ENCODE measurements at places on chromosomes 1 and 21.

GRCh38 chr1:226309398-226310244 is 657 bp upstream of the LIN9 start:
- no peak for DNase-seq

GRCh38 chr1:7760245-7760644 is 10.9 kb upstream of the VAMP3 start:
- DNase-seq: no peak

GRCh38 chr1:20932437-20932977 is 145.4 kb upstream of the HP1BP3 start:
- no peak for DNase-seq

GRCh38 chr1:248590055-248590454 is 7.4 kb downstream of the OR2T10 start:
- DNase-seq: no peak

- no peak for DNase-seq
These were observed 26.5 kb upstream of the TRIM45 start for GRCh38 chr1:117147856-117148588.

- DNase-seq: no peak
These were observed 20.1 kb upstream of the COL16A1 start for GRCh38 chr1:31723828-31724359.

GRCh38 chr1:242023805-242024204 is 24.9 kb upstream of the MAP1LC3C start:
- no peak for DNase-seq

GRCh38 chr1:77543822-77544448 is 138.5 kb downstream of the ZZZ3 start:
- no peak for DNase-seq

- no peak for DNase-seq
These were observed 8.8 kb upstream of the TIAM1 start for GRCh38 chr21:31352836-31353235.

DNA sequence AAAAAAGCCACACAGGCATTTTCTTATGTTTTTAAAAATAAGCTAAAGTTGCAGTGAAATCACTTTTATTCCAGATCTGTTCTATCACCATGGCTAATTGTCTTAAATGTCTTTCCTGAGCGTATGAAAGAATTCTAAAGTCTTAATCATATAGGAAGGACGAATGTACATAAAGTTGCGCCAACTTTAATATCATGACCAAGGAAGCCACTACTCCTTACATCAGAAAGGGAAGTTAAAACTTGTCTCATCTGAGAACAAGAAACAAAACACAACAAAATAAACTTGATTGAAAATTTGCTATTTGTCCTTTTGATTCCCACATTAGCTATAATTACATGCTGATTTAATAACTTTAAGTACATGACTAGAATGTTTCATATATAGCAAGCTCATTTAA is 26.5 kb downstream of the CNIH4 start:
- DNase-seq: no peak

DNA sequence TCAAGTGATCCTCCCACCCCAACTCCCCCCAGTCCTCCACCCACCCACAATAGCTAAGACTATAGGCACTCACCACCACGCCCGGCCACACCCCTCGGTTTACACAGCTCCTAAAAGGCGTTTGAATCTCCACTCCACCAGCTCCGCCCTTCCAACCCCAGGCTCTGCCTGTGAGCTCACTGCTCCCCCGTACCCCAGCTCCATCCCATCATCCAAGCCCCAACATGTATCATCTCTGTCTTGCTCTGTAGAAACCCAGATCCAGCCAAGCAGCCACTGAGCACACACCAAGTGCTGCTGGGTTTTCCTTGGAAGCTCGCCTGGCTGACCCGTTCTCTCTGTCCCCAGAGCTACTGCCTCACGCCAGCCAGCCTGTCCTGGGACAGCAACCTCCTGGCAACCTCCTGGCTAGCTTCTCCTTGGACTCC is 12.0 kb upstream of the S100A2 start:
- DNase-seq: no peak

DNA sequence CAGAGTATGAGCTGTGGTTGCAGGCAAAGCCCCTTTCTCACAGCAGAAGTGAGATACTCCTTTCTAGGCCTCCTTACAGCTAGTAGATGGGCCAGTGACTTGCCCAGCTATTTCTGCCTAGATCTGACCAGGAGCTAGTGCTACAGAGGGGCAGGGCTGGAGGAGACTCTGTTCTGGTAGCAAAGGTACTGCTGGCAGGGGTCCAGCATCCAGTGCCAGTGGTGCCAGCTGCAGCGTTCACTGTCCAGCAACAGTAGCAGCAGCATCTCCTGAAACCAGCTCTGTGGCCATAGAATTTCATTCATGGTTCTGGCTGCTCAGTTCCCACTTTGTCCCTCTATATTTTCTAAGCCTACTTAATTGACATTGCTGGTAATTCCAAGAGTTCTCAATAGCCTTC is 62.5 kb upstream of the CNN3 start:
- no peak for DNase-seq

DNA sequence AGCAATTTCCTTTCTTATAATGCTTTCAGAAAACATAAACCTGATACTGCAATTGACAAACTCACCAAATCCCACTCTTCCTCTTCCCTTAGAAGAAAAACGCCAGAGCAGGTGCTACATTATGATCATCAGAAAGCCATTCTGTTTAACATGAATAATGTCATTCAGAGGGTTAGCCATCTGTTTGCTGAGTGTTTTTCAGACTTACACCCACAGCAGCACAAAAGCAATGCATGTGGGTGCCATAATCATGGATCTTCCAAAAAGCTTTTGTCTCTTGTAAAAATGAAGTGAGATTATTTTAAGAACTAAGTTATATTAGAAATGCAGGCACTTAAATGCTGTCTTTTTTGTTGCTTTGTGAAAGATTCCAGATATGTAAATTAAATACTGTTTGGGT is 204.6 kb upstream of the TMPRSS15 start:
- DNase-seq: no peak

- DNase-seq: no peak
These were observed 87.9 kb downstream of the RGS7 start for GRCh38 chr1:241269116-241269515.

GRCh38 chr1:30381266-30381665 is 342.1 kb downstream of the MATN1 start:
- no peak for DNase-seq

DNA sequence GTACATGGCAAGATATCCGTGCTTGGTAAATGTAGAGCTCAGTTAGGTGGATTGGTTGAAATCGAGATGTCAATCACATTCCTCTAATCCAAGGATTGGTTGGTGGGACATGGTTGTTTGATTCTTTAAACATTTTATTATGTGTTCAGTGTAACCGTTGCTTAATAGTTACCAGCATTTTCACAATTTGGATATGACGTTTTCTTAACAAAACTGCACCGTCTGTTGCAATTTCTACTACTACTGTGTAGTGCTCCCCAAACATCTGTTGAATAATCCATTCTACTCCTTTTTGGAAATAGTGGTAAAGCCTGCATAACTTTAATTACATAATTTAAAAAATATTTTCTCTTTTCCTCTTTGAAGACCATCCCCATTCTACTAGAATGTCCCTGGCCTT is 16.3 kb downstream of the OR2B11 start:
- DNase-seq: no peak

GRCh38 chr1:65011983-65012382 is 45.6 kb upstream of the JAK1 start:
- DNase-seq: no peak

- DNase-seq: no peak
These were observed 278.6 kb upstream of the LYPLAL1 start for GRCh38 chr1:218895064-218895587.

DNA sequence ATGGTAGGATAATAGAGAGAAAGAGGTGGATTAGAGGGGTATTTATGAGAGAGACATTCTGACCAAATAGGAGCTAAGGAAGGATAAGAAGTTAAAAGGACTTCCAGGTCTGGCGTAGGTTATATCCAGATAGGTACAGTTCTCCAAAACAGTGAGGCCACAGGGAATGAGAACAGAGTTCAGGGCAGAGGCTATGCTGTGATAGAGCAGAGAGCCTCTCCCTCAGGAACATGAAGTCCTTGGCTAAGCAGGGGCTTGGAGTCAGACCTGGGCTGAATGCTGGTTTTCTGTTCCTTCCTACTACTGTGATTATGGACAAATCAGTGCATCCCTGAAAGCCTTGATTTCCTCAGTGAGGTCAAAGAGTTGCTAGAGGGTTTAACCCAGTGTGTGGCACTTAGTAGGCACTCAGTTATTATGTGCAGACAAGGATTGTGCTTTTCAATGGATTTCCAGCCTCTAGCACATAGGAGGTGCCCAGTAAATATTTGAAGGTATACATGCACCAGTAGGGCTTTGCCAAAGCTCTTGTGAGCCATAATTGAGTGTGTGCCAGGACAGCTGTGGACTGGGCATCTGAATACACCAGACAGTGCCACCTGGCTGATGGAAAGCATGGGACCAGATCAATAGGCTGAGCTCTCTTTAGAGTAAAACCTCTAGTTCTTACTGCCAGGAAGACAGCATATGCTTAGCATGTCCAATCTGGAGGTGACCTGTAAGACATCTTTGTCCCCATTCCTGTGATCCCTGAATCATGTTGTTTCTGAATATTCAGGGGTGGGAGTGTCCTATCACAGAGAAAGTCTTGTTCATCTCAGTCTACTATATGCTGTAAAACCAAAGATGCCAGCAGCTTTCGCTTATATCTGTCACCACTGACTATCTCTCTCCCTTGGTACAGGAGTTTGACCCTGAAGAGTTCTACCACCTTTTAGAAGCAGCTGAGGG is 111.1 kb downstream of the PIK3R3 start:
- no peak for DNase-seq

DNA sequence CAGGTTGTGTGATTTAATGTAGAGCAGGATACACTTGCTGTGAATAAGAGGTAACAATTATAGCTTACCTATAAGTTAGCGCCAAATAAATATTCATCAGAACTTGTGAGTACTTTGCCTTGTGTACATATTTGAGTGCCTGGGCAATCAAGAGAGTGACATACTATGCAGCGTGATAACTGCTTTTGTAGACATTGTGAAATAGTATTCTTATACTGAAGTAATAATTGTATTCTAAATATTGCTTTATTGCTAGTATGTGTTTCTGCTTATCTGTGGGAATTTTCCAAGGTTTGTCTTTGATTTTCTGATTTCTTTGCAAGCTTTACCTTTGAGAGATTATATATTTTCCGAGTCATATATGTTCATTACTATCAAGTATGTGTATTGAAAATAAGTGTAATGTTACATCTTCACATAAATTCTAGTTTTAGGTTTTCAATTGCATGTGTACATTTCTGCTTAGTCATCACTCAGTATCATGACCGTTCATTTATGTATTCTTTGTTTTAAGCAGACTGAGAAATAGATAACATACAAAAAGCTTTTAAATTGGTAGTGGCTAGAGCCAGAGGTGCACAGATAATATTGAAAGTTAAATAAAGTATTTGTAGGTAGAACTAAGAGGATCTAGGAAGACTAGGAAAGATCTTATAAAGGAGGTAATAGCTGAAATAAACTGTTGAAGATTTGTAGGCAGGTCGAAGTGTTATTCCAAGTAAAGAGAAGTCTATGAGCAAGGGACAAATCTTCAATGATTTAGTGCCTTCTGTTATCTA is 19.5 kb downstream of the USP25 start:
- DNase-seq: no peak

DNA sequence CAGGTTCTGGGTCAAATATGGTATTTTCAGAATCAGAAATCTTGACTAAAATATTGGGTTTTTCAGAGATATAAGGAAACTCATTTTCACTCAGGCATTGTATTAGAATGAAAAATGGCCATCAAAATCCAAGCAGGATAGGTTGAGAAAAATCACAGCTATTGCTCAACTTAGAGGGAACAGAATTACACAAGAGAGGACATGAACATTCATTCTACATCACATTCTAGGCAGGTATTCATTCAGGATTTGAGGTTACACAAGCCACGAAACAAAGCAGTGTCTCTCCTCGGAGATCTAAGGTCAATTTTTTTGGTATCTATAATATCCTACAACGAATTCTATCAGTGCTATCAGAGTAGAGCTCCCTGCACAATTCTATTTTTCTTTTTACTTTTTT is 163.6 kb upstream of the HP1BP3 start:
- no peak for DNase-seq

GRCh38 chr1:23506376-23507107 is 22.6 kb upstream of the ASAP3 start:
- no peak for DNase-seq

GRCh38 chr1:225424562-225425200 is 3.2 kb downstream of the LBR start:
- no peak for DNase-seq

DNA sequence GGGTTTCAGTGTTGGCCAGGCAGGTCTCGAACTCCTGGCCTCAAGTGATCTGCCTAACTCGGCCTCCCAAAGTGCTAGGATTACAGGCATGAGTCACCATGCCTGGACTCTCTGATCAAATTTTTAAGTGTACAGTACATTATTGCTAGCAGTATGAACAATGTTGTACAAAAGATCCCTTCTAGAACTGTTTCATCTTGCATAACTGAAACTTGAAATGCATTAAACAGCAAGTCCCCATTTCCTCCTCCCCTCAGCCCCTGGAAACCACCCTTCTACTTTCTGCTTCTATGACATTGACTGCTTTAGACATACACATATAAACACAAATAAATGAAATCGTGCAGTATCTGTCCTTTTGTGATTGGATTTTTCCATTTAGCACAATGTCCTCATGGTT is 463.4 kb downstream of the PTPRC start:
- no peak for DNase-seq
